OCI-M1 (cell line): ENCODE measurements at places on chromosomes 5 and 9.

- no peak for DNase-seq
Measured at GRCh38 chr9:36940500-36940853, 93.6 kb downstream of the PAX5 start.

GRCh38 chr5:110738503-110738811, 350 bp upstream of the SLC25A46 start:
- DNase-seq = no peak

GRCh38 chr9:99602854-99603253, 218.8 kb upstream of the NR4A3 start:
- no peak for DNase-seq

DNA sequence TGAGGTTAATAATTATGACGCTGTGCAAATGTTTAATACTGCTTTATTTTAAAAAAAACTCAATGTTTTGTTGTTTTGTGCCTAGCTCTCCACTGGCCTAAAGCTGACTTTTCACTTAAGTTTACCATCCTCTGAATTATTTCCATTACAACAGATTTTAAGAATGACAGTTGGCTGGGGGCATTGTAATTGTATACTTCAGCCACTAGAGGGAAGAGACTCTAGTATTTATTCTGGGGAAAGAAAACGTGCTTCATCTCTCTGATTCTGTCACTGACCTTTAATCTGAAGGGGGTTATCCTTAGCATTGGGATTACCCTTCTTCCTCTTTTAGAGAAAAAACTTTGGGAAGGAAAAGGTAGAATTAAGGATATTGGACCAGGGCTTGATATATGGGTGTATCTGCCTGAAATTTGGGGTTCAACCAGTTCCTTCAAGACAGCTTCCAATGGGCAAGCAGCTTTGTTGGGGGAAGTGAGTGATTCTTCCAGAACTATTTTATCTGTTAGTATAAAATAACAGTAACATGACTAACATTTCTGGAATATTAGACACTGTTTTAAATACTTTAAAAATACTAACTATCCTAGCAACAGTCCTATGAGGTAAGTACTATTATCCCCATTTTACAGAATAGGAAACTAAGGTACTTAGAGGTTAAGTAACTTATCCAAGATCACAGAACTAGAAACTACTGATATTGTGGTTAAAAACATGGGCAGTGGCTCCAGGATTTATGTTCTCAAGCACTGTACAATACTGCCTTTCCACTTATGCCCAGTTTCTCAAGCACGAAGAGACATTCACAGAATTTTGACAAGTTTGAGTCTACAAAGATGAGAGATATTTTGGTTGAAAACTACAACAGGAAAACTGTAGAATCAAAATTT, 208.4 kb downstream of the CD180 start:
- DNase-seq = peak; percentile 77

- no peak for DNase-seq
Measured at GRCh38 chr9:77802515-77803293, 154.6 kb upstream of the GNA14 start.

DNA sequence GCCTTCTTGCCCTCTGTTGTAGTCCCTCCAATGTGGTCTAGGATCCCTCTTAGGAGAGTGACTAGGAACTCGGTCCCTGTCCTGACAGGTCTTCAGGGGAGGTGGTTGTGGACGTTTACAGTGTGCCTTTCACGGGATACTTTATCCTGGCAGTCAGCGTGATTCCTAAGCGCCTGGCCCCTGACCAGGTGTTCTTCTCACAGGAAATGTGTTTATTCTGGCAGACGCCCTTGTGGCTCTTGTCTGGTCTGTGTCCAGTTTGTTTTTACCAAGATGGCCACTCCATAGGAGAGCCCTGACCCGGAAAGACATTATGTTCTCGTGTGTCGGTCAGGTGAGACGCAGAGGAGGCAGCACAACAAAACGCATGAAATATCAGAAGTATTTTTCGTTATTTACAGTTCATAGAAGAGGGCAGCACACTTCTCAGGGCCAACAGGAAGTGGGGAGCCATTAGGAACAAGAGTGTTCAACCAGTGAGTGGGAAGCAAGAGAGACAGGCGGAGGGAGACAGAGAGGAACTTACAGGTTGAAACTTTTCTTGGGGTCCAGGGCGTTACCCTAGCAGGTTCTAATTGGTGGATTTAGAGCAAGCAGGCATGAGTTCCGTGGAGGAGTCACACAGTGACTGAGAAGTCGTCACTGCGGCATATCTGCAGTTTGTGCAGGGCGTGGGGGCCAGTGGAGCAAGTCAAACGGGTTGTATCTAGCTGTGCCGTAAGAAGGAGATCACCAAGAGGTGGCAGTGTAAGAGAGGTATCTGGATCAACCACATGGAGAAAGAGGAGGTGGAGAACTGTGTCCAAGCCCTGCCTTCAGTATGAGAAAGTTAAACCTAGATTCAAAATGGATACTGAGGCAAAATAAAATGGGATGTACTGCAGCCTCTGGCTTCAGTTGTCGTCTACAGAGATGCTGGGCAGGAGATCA, 412.9 kb downstream of the ZSWIM6 start:
- DNase-seq = peak; percentile 3

GRCh38 chr9:35813434-35814105, 1.3 kb downstream of the HINT2 start:
- peak; percentile 58 for DNase-seq

DNA sequence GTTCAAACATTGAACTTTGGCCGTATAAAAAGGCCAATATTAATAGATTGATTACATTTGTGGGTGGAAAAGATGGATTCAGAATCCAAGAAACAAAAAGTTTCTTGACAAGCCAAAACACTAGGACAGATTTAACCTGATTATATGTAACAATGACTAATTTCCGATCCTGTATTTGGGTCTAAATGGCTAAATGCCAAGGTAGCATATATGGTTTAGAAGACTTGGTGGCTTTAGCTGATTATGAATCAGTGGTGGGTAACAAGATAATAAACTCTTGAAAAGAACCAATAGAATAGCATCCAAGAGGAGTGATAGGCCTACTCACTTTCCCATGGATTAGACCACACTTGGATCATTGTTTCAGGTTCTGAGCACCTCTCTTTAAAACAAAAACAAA, 21.8 kb upstream of the ANP32B start:
- no peak for DNase-seq

DNA sequence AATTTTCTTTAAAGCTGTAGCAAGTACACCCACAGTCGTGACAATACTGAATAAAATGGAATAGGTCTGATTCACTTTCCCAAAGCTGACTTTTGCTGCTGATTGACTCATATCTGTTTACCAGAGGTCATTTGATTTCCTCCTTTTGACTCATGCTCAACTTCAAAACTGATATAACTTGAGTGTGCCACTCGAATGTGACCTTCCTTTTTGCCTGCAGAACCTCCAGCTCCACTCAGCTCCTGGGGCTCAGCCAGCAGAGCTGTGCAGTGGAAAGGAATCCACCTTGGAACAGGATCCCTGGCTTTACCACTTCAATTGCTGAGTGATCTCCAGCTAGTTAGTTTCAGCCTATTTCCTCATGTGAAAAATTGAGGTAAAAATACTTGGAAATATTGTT, 84.1 kb downstream of the FEM1C start:
- peak; percentile 58 for DNase-seq

DNA sequence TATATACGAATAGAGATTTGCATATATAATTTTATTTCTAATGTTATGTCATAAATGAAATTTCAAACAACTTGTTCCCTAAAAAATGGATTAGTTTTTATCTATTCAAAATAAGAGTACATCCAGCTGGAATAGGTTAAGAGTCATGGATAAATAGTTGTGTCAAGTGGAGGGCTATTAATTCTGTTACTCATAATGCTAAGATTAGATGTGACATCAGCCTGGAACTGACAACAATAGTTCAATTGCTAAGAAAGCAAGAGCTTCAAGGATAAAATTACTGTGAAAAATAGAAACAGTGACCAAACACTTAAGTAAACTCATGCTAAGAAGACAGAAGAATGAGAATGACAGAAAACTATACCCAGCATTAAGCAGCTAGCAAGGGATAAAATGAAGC, 92.2 kb upstream of the CDH9 start:
- no peak for DNase-seq

DNA sequence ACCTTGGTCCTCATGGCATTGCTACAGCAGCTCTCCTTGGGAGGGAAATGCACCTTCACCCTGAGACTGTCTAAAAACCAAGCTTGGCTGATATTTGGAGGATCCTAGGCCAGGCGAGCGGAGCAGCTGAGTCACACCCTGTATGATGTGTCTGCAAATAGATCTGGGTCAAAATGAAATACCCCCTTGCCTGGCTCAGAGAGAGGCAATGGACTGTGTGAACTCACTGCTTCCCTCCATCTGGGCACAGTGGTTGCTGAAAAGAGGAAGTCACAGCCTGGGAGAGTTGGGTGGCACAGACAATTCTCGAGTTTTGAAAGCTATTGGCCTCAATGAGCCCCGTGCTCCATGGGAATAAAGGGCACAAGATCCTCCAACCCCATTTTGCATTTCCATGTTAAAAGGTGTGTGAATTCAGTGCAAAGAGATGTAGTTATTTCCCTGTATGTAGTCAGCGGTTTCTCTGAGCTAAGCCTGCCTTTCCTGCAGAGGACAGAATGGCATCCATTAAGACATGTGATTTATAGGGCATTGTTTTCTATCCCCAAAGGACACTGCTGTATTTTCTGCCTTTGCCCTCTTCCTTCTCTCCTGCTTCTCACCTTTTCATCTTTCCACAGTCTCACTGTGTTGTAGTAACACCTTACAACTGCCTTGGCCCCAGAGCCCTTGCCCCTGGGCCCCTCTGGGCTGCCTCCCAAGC, 177.2 kb downstream of the GADD45G start:
- DNase-seq = peak; percentile 34

DNA sequence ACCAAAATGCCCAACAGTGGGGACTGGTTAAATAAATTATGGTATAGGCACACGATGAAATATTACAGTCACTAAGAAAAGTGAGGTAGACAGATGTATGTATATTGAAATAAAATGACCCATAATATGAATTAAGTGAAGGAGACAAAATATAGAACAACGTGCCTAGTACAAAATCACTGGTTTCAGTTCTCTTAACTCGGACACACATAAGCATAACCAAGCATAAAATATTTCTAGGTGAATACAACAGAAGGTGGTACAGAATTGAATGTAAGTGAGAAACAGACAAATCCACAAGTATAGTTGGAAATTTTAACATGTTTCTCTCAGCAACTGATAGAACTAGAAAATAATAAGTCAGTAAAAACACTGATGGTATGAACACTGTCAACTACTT, 22.0 kb downstream of the PUM3 start:
- DNase-seq = no peak

- no peak for DNase-seq
Measured at GRCh38 chr5:133995883-133996563, 8.8 kb downstream of the VDAC1 start.

DNA sequence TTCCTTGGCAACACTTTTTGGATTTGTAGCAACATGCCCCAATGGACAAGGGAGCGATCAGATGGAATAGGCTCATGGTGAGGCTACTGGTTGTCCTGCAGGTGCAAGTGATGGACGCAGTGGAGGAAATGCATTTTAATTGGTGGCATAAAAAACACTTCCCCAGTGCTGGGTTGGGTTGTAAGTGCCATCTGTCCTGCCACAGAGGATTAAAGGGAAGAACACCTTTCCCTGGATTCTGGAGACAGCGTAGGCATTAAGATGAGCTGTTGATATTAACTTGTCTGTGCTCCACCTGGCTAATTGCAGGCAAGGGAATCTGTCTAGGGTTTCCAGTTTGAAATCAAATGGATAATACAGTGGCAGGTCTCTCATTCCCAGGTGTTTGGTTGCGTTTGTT, 173.4 kb downstream of the ZNF462 start:
- DNase-seq = no peak
